Hippocampal formation (tissue), 2 donors: ENCODE measurements at places on chromosomes 1 and 21.

DNA sequence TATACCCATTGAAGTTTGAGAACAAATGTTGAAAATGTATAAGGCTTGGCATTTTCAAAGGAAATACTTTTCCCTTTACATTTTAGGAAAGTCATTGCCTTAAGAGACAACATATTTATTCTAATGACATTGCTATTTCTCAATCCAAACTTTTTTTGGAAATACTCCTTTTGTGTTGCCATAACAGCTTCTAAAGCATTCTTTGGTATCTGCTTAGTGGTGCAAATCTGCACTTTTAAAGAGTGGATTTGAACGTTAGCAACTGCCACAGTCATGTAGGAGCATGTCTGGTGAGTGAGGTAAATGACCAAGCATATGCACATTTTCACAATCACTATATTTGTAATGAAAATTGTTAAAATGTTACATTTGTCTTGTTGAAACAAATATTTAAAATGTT is 124.4 kb upstream of the GORAB start:
- DNase-seq = no peak

DNA sequence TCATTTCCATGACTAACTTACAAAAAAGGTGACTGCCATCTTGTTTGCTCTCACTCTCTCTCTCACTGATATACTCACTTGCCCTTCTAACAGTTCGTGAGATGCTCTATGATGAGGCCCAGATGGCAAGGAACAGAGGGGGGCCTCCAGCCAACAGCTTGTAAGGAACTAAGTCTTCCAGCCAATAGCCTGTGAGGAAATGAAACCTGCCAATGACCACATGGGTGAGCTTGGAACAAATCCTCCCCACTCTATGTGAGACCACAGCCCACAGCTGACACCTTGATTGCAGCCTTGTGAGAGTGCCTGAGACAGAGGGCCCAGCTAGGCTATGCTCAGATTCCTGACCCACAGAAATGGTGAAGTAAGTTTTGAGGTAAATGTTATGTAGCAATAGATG is 153.7 kb downstream of the HHIPL2 start:
- no peak for DNase-seq

DNA sequence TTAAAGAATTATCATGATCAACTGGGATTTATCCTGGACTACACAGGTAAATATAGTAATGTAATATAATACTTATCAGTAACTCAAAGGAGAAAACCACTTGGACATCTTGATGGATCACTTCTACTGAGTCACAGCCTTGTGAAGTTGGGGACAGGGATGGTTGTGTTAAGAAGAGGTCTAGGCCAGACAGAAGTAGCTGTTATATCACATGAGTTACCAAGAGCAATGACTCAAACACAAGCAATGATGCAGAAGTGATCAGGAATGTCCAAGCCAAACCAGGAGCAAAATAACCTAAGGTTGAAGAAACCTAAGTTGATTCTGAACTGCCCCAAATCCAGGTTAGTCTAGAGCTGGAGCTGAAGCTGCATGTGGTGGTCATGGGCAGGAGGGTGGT is 424.5 kb upstream of the DAB1 start:
- DNase-seq = no peak

- DNase-seq = no peak
Measured at GRCh38 chr1:240619906-240620621, 8.1 kb upstream of the GREM2 start.

DNA sequence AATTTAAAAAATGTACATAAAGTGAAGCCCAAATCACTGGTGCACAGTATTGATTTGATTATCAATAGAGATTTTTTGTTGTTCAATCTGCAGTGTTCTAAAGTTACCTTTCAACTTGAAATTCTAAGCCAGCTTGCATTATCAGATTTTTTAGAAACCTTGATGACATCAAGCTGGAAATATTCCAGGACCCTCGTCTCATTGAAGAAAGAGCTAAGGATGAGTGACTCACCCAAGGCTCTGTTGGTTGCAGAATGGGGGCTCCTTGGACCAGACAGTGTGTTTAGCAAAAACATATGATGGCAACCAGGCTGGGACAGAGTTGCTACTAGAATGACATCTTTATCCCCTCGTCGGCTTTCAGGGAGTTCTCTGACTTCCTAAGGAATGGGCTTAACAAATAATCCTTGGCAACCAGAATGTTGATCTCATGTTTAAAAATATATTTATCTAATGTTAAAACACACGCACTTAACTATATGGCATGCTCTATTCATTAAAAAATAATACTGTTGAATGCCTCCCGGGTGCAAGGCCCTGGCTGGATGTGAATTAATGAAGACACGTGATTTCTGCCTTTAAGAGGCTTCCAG is 79.7 kb downstream of the RUNX3 start:
- no peak for DNase-seq

- DNase-seq = no peak
Measured at GRCh38 chr1:83929184-83929583, 69.7 kb downstream of the TTLL7 start.

DNA sequence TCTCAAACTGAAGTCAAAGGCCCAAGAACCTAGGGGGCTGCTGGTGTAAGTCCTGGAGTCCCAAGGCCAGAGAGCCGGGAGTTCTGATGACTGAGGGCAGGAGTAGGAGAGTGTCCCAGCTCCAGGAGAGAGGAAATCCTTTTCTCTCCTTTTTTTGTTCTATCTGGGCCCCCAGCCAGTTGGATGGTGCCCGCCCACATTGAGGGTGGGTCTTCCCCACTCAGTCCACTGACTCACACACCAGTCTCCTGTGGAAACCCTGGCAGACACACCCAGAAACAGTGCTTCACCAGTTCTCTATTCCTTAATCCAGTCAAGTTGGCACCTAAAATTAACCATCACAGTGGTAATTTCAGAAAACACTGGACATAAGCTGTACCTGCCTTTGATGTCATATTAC is 12.7 kb upstream of the WDR26 start:
- DNase-seq = no peak

DNA sequence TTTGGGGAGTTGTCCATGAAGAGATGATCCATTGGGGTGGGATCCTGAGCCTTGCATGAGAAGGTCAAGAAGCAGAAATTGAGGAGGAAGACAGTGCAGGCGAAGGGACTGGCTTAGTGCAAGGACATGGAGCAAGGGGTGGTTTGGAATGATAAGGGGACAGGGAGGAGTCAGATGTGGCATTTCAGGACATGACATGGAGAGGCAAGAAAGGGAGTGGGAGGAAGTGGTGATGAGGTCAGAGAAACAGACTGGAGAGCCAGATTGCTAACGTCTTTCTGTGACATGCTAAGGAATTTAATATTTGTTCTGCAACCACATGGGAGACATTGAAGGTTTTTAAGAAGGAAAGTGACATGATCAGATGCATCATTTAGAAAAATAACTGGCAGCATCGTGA is 346.8 kb upstream of the FMN2 start:
- DNase-seq = no peak

DNA sequence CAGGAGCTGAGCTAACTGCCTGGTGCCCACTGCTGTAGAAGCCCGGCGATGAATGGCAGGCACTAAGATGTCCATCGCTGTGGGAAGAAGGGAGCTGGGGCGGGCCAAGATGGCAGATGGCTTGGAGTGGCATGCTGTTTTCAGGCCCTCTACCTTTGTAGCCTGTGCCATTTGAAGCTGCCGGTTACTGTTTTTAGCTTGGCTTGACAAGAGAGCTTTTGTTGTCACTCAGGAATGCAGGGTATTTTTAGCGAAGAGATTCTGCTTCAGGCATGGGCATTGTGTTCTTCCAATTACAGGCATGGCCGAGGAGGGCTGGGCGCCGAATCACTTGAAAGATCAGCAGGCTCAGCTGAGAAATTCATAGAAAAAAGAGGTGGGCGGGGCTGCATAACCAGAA is 348.7 kb downstream of the RPS6KC1 start:
- no peak for DNase-seq

DNA sequence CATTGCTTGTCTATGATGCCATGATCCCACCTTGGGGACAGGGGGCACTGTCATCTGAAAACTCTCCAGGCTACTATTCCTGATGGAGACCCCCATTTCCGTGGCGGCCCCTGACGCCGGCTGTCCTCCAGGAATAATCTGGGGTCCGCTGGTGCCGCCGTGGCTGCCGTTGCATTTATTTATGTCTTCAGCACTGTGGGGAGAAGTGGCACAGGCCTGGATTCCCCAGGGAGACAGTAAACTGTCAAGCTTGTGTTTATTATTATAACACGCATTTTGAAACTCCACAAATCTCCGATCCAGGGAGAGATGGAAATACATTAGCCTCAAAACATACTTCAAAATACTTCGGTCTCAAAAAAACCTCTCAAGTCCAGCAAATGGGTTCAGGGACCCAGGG is 126.9 kb upstream of the C1orf174 start:
- no peak for DNase-seq

- no peak for DNase-seq
Measured at GRCh38 chr21:43355925-43356289, 71.0 kb downstream of the SIK1 start.

DNA sequence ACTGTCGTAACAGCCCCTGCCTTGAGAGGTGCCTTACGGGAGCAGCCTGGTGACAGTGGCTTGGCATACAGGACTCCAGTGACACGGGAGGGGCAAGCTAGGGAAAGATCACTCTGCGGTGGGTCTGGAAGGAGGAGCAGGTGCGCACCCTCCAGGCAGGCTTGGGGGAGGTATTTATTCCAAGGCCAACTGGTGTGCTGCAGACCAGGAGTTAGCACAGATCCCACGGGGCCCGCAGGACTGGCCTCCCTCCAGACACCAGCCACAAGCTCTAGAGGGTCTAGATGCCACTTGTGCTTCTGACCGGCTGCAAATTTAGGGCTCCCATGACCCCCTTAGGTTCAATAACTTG is 22.1 kb downstream of the PSEN2 start:
- DNase-seq = no peak

- DNase-seq = no peak
Measured at GRCh38 chr1:88441022-88441421, 243.1 kb upstream of the PKN2 start.

- no peak for DNase-seq
Measured at GRCh38 chr1:26097696-26098095, 13.9 kb upstream of the PDIK1L start.

DNA sequence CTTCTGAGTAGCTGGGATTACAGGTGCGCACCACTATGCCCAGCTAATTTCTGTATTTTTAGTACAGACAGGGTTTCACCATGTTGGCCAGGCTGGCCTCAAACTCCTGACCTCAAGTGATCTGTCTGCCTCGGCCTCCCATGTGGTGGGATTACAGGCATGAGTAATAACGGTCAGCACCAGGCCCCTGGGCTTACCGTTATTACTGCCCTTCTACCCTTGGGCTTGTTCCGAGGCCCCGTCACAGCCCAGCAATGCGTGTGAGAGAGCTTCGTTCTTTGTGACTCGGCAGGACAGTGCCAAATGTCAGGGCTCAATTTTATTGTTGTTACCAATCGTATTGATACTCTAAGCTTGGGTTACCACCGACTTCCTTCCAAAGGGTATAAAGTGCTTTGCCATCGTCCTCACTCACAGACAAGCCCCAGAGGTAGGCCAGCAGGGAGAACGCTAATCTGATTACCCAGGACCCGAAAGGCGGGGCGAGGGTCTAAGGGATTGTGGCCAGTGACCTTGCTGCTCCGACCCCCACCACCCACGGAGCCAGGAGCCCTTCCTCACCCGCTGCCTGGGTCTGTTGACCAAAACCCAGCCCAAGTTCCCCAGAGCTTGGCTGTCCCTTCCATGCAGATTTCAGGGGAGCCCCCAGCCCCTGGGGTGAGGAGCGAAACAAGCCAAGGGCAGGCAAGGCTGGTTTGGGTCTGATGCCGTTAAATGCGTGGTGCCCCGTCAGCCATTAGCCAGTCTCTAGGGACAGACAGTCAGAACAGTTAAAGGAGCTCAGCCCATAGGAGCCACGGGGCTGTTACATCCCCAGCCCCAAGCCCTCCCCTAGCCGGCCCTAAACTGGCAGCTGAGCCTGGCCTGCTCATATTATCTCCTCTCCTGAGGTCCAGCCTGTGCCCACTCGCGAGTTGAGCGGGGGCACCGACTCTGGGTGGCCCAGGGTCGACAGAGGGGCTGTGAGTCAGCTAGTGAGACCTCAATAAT is 54.9 kb upstream of the CASZ1 start:
- DNase-seq = no peak

- DNase-seq = no peak
Measured at GRCh38 chr21:43207043-43207315, 38.2 kb downstream of the CRYAA start.

DNA sequence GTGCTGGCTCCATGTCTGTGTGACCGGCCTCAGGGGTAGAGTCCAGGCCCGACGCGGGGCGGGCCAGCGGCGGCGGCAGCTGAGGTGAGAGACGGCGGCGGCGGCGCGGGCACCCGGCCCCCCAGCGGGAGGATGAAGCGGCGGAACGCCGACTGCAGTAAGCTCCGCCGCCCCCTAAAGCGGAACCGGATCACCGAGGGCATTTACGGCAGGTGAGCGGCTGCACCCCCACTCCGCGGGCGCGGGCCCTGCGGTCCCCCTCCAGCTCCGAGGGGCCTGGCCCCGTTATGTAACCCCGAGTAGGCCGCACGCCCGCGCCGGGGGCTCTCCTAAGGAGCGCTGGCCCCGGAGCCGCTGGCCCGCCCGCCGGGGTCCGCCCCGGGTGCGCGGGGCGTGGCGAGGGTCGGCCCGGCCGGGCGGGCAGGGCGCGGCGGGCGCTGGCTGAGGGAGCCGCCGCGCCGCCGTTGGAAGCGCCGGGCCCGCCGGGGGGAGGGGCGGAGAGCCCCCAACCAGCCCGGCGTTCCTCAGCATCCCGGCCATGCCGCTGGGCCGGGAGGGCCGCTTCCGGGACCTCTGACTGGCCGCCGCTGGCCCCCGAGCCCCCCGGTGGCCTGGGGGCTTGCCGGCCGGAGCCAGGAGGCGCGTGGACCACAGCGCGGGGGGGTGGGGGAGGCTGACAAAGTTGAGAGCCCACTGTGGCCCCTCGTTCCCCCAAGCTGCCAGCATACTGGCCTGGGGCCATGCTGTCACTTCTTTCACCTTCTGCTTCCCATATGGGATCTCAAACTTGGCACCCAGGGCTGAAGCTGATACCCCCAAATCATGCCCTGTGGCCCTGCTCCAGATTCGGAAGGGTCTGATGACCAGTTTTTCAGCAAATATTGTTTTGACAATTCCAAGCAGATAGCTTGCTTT is 527 bp downstream of the MACO1 start:
- peak; percentile 6 for DNase-seq

DNA sequence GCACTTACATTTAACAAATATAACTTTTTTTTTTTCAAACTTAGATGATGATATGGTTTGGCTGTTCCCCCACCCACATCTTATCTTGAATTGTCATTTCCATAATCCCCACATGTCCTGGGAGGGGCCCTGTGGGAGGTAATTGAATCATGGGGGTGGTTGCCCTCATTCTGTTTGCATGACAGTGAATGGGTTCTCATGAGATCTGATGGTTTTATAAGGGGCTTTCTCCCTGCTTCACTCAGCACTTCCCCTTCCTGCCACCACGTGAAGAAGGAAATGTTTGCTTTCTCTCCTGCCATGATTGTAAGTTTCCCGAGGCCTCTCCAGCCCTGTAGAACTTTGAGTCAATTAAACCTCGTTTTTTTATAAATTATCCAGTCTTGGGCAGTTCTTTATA is 432.6 kb downstream of the AMY1C start:
- no peak for DNase-seq
